ENCODE measurements at places on chromosomes 5 and 9. TPM values are rescaled to one million over a fixed set of nuclear protein-coding genes. Genes with fewer than 3 reads are reported as not detected.

The GPR151 gene
- not detected for total RNA-seq

The CDH9 gene
- total RNA-seq = not detected

The C9orf50 gene
- not detected for total RNA-seq

The TMEFF1 gene
- not detected for total RNA-seq

The OLFML2A gene
- 41.1 TPM for total RNA-seq

The CTXN3 gene
- total RNA-seq = not detected

The ECM2 gene
- 7.2 TPM for total RNA-seq

The ZNF879 gene
- 6.4 TPM for total RNA-seq

The PCDHA9 gene
- not detected for total RNA-seq

The CYLC2 gene
- total RNA-seq = not detected

The AMACR gene
- 6.1 TPM for total RNA-seq

The CDKN2B gene
- 0.82 TPM for total RNA-seq

Data from left ventricle myocardium inferior (tissue), 1 donor.